Stimulated activated CD8-positive, alpha-beta memory T cell treated with anti-CD3 and anti-CD28 coated beads, Interleukin-4, amount 100 ng/mL, for 4 hours (primary cell): ENCODE measurements at places on chromosomes 4 and X.

- DNase-seq, result no peak
These were observed 92.8 kb downstream of the MAML3 start for GRCh38 chr4:140061194-140061593.

GRCh38 chrX:112612558-112612957 lies 67.2 kb downstream of the LHFPL1 start:
- no peak for DNase-seq

DNA sequence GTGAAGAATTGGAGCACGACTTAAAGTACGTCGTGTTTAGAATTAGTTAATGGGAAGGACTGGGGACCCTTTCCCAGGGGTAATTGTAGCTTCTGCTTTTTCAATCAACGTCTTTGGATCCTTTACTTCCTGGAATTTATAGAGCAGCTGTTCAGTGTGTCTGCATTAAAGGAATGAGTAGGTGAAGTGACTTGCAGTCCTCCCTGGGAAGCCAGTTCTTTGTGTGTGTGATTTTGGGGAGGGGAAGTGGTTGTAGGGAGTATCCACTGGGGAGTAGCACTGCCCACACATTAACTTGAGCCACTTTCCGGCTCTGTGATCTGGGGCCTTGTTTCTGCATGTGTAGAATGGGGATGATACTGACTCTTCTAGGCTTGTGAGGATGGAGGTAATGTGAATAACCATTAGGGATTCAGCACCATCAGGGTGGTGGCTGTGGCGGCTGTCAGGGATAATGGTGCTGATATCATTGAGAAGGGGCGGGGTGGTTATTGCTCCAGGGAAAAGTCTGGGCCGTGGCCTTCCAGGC lies 54.7 kb downstream of the TMEM131L start:
- no peak for DNase-seq

DNA sequence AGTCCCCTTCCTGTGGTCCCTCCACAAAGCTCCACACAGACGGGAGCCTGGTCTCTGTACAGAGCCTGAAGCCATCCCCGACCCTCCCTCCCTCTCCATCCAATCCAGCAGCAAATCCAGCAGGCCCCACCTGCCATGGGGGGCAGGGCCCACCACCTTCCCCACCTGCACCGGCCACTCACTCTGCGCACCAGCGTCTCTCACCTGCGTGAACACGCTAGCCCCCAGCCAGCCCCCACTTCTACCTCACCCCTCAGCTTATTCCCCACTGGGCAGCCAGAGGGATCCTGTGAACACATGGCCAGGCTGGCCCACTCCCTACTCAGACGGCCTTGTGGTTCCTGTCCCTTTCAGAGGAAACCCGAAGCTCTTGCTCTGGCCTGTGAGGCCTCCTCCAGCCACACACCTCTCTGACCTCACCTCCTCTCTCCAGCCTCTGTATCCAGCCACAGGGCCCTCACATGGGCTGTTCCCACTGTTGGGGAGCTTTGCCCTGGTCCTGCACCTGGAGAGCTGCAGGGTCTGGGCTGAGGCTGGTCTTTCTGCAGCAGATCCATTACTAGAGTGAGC lies 70.9 kb downstream of the WFS1 start:
- DNase-seq, result no peak

DNA sequence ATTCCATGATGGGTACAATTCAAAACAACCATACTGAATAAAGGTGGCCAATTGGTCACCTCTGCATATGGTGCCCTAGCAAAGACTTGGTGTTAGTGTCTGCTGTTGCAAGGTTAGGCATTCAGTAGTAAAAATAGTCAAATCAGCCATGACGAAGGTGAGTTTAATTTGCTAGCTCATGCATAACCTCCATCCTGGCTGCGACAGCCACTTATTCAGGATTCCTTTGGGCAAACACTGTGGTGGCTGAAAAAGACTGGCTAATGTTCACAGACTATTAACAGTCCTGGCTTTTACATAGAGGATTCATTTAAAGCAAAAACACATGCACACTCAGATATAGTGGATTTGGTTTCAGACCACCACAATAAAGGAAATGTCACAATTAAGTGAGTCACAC lies 34.8 kb upstream of the MAP9 start:
- no peak for DNase-seq

DNA sequence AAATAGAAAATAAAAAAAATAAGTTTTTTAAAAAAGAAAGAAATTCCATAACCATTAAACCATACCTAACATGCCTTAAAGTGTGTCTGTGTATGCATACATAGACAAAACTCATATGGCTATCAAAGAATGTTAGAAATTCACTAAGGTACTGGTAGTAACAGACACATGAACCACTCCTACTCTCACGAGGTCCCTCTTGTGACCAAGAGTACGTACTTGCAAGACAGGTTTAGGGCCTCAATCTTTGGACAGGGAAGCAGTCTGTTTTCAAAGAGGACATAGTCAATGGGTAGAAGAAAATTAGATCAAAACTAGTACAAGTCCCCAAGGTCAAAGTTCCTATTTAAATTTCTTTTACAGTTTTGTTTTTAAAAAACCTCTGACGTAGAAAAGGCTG lies 117.3 kb downstream of the CHM start:
- no peak for DNase-seq

DNA sequence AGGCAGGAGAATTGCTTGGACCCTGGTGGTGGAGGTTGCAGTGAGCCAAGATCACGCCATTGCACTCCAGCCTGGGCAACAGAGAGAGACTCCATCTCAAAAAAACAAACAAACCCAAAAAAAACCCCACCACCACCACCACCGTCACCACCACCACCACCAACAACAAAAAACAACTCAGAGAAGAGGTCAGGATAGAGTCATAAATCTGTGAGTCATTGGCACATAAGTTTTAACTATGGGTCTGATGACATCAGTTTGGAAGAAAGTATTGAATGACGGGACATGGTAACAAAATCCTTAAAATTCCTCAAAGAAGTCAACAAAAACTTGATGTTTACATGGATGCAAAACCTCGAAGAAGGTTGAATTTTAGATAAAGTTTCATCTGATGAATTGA lies 288.0 kb upstream of the SFRP2 start:
- no peak for DNase-seq

DNA sequence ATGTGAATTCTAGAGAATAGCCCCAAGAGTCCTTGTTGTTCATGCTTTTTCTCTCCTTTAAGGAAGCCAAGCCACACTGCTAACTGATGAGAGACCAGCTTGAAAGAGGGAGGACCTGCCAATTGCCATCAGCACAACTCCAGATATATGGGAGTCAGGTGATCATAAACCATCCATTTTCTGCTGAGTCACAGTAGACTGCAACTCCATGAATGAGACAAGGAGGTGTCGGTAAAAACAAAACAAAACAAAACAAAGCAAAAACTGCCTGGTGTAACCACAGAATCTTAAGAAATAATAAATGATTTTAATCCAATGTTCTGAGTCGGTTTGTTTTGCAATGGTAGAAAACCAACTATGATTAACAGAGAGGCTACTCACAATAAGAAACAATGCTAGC lies 837.3 kb downstream of the PCDH7 start:
- DNase-seq, result no peak

DNA sequence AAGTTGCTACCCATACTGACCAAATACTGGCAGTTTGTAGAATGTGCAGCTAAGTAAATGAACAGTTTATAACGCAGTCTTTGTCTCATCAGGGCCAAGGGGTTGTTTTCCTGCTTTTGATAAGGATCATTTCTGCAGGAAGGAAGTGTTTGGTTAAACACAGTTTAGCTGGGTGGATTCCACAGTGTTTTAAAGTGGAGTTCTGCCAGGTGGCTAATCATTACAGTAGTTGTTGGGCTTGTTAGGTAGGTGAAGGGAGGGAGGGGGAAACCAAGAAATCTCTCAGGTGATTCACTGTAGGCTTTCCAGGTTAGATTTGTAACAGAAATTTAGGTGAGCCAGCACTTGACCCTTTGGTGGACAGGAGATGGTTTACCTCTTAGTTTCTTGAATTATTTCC lies 58.1 kb downstream of the FNIP2 start:
- DNase-seq, result no peak

DNA sequence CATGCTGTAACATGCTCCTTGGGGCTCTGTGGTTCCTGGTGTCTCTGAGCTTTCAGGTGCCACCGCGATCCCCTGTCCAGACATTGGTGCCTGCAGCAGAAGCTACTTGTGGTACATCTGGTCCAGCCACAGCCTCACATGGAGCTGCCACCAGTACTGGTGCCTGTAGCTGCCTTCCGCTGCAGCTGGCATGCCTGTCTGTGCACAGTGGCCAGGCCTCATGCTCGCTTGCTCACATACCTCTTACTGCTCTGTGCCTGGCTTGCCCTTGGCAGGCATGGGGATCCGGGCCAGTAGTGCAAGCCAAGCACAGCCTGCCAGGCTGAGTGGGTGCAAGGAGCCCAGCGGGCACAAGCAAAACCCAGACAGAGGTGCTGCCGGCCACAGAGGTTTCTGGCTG lies 618.6 kb downstream of the DMD start:
- DNase-seq, result no peak
